GM04503 (cell line): ENCODE measurements at places on chromosomes 11 and 22.

DNA sequence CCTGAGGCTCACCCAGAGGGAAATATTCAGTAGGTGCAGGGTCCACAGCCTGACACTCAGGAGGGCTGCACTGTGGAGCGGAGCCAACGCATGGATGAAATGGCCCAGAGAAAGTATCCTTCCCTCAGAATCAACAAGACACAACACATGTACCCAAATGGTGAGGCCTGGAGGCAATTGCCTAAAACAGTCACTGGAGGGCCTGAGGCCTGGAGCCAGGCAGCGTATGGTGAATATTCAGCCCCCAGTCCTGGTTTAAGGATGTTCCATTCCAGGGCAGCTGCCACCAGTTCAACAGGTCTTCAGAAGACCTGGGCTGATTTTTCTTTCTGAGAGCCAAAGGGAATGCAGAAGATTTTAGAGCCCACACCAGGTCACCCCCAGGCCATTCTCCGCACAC is 264.8 kb downstream of the INSC start:
- DNase-seq: no peak

- no peak for DNase-seq
Measured at GRCh38 chr22:19756288-19757128, 4.1 kb upstream of the TBX1 start.

GRCh38 chr11:45100339-45100738 is 46.1 kb upstream of the PRDM11 start:
- DNase-seq: no peak

DNA sequence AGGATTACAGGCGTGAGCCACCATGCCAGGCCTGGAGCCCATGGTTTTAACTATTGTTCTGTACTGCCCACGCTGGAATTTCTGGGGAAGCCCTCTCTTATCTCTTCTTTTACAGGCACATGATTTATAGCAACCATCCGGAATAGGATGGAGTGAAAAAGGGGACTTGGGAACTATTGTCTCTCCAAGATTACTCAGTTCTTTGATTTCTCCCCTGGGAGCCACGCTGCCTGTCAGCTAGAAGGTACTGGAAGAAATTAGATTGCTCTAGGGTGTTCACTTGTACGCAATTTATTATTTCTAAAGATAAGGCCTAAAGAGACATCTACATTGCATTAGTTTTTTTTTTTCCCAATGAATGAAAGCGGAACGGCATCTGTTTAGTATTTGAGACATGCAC is 65.6 kb upstream of the PTPRJ start:
- no peak for DNase-seq

DNA sequence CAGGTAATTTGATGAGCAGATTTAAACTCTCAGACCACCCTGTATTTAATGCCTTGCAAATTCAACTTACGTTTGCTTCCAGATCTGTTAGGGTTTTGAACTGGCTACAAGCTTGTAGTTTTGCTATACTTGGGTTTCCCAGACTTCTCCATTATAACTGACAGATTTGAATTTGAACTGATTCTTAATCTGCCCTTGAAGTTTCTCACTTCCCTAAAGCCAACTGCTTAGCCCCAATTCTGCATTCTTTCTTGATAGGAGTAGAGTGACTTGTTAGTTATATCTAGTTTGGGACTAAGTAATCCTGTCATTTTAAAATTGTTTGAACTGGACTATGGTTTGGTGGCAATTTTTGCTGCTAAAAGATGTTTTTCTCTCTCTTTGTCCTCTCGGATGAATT is 9.7 kb downstream of the LAYN start:
- DNase-seq: no peak

DNA sequence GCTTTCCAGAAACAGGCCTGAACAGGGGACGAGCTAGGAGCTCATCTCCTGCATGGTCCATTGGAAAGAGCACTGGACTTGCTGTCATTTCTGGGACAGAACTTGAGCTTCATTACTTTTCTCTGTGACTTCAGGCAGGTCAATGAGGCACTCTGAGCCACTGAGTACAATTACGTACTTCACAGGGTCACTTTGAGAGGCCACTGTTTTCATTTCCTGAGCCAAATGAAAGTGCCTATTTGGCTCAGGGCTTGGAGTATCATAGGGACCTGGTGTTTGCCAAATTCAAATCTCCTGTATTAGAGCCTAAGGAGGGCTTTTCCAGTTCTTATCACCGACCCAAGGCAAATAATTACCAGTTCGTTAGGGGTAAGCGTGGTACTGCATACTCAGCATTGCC is 319.3 kb downstream of the CADM1 start:
- DNase-seq: no peak
